Small intestine (tissue), 16 donors: ENCODE measurements at places on chromosomes 2 and 18.

- DNase-seq, result no peak
Measured at GRCh38 chr2:43210467-43211303, 15.7 kb downstream of the ZFP36L2 start.

DNA sequence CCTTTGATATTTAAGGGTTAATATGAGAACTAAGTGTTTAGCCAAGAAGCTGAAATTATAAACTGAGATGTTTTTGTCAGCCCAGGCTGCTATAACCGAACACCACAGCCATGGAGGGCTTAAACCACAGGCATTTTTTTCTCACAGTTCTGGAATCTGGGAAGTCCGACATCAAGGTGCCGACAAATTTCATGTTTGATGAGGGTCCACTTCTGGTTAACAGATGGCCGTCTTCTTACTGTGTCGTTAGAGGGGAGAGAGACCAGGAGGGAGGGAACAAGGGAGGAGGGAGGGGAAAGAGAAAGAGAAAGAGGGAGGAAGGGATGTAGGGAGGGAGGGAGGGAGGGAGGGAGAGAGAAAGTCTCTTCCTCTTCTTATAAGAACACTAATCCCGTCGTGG lies 6.5 kb upstream of the CNDP2 start:
- DNase-seq, result no peak

DNA sequence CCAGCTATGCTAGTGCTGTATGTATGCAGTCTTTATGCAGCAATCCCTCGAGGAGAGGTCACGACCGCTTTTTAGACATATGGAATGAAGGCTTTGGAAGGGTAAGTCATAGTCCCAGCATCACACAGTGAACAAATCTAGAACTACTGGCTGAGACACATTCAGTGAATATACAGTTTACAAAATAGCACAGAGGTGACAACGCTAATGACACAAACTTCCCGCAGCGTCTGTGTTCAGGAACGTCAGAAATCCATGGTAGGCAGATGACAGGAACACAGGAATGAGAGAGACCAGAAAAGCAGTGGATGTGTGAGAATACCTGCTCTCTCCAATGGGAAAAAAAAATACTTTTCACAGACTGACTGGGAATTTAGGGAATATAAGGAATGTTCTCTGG lies 29.6 kb downstream of the CABYR start:
- DNase-seq, result no peak

- no peak for DNase-seq
Measured at GRCh38 chr2:68770271-68771111, 35.9 kb downstream of the ARHGAP25 start.

DNA sequence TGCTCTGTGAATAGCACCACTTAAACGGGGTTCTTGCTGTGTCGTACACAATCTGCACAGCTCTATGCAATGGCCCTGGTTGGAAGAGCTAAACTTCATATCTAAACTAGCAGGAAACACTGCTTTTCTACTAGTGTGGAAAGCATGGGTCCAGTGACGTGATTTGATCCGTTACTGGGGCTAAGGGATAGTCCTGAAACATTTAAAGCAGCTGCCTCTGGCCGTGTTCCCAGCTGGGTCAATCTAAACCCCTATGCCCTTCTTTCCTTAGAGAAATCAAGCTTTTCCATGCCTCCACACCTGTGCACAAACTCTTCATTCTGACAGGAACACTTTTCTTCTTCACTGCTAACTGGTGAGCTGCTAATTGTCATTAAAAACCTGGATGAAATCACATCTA lies 5.4 kb upstream of the IGFBP5 start:
- no peak for DNase-seq

GRCh38 chr2:157864857-157865430 lies 11.2 kb downstream of the ACVR1 start:
- DNase-seq, result no peak

GRCh38 chr2:230410861-230411569 lies 5.0 kb upstream of the SP100 start:
- no peak for DNase-seq

DNA sequence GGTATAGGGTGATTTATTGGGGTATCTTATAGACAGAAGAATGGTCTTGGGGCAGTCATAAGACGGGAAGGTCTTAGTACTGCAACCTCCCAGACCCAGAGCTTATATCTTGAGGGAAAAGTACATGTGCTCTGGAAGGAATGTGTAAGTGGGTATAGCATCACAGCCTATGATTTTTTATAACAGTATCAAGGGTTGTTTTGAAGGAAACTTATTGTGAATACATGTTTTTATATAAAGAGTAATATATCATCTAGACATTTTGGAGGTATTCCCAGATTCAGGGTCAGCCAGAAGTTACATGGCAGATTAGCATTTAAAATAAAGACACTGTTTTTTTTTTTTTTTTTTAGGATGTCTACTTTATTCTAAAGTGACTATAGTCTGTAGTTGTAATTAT lies 47.6 kb upstream of the STON1 start:
- DNase-seq, result peak; percentile 16

GRCh38 chr18:25029802-25030201 lies 322.2 kb downstream of the ZNF521 start:
- no peak for DNase-seq

DNA sequence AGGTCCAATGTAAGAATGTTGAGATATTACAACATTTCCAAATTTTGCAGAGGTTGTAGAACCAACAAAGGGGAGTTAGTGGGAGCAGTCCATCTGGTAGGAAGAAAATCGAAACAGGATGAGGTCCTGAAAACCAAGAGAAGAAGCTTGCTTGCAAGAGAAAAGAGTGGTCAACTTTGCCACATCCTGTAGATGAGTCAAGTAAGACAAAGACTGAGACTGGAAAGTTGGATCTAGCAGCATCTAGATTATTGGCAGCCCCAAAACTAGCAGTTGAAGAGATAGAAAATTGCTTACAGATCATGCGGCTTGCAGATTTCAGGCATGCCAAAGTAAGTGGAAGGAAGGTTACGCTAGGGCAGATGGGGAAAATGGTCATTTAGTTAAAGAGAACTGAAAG lies 378.9 kb downstream of the GRB14 start:
- no peak for DNase-seq

DNA sequence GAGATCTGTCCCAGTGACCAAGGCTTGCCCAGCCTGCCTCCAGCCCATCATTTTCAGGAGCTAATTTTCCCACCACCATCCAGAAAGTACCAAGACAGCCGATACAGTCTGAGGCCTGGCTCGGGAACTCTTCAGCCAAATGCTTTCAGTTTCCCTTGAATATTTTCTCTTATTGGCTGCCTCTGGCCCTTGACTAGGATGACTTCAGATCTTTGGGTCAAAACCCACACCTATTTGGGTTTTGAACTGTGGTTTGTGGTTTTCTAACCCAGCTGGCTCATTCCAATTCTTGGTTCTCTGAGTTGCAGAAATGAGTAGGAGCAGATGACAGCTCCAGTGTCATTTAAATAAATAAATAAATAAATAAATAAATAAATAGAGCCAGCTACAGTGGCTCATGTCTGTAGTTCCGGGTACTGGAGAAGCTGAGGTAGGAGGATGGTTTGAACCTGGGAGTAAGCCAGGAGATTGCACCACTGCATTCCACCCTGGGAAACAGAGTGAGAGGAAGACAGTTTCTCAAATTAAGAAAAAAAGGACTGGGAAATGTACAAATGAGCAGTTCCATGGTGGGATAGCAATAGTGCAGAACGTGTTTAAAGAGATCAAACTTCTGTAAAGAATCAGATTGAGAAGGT lies 465.0 kb upstream of the SOX11 start:
- no peak for DNase-seq

DNA sequence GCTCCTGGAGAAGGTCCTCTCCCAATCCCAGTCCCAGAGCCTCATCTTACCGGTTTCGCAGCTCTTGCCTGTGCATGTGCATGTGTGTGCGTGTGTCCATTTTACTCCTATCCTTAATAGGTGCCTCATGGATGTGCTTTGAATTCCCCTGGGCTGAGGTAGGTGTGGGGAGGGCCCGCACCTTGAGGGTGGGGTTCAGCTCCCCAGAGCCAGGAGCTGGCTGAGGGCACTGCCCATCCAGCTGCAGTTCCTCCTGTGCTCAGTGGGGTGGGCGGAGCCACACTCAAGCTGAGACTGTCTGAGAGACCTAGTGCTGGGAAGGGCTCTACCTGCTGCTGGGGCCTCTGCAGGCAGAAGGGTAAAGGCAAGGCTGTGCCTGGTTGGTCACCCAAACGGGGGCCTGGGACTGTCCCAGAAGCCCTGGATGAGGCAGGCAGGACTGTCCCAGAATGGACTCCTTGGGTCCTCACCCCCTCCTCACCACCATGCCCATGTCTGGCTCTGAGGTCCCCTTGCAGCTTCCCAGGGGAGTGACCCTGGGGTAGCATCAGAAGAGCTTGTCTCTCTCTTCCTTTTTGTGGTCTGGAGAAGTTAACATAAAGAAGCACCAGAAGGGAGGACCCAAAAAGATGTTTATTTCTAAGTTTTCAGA lies 8.9 kb downstream of the GDF7 start:
- peak; percentile 85 for DNase-seq
